ENCODE measurements at places on chromosomes 1 and 21.
A peak's percentile ranks its signal among the peaks of the same experiment; 100 is the strongest.

DNA sequence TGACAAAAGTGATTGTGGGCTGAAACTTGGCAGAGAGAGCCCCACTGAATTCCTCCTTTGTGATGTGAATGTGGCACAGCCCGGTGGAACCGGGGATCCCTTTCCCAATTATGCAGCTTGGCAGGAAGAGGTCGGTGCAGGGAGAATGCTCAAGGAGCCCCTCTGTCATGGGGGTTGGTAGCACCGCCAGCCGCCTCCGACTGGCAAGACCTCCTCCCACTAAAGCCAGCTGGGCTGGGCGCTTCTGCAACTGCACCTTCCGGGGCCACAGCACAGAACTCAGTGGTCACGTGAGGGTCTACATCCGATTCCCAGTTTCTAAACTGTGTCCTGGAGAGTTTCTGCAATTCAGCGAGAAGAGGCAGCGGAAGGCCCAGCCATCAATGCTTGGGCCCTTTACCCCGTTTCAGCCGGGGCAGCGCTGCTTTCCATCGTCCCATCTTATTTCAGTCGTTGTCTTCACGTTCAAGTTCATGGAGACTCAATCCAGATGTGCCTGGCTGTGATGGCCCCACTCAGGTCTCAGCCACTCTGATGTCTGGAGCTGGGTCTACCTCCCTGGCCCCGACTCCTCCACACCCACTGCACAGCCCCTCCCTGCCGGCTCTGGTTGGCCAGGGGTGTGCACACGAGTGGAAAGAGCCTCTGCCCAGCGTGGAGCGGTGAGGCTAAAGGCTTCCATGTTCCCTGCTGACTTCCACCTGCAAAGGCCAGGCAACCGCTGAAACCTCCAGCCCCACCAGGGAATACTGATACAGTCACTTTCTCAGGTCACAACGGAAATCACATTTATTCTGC is 39.8 kb upstream of the FHAD1 start:
- DNase-seq, result no peak

DNA sequence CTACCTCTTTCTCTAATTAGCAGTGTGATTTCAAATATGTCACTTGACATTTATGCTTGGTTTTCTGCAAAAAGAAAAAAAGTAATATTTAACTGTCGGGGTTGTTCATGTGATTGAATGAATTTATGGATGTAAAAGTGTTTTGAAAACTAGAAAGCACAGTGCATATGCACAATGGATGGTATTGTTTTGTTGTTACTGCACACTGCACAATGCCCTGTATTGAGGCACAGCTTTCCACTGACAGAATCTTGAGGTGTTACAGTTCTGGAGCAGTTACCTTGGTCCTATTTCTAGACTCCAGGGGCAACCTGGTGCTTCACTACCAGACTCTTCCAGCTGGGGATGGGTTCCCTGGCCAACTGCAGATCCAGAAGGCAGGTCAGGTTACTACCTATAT is 116.8 kb upstream of the L1TD1 start:
- no peak for DNase-seq

DNA sequence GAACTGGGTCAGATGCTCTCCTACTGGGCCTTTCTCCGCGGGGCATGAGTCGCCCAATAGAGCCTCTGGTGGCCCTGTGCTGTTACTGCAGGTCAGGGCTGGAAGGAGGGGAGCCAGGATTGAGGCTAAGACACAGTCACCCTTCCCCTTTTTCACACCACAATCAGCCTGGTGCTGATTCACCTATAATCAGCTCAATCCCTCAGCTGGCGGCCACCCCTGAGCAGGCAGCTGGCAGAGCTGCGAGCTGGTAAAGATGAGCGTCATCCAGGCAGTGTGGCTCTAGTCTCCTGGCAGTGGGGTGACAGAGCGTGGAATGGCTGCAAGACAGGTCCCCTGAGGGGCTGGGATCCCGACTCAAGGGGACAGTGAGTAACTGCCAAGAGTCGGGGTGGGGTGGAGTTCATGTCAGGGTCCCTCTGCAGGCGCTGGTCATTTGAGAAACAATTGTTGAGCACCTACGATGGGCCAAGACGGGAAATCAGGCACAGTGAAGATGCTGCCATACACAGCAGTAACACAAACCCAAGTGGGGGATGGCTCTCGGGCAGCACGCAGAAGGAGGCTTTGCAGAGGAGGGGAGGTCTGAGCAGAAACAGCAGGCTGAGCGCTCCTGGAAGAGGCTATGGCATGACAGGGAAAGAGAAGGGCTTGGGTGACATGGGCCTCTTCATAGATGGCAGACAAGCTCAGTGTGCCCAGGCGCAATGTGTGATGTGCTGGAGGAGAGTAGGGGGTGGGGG is 21.8 kb downstream of the ATF3 start:
- DNase-seq, result no peak

DNA sequence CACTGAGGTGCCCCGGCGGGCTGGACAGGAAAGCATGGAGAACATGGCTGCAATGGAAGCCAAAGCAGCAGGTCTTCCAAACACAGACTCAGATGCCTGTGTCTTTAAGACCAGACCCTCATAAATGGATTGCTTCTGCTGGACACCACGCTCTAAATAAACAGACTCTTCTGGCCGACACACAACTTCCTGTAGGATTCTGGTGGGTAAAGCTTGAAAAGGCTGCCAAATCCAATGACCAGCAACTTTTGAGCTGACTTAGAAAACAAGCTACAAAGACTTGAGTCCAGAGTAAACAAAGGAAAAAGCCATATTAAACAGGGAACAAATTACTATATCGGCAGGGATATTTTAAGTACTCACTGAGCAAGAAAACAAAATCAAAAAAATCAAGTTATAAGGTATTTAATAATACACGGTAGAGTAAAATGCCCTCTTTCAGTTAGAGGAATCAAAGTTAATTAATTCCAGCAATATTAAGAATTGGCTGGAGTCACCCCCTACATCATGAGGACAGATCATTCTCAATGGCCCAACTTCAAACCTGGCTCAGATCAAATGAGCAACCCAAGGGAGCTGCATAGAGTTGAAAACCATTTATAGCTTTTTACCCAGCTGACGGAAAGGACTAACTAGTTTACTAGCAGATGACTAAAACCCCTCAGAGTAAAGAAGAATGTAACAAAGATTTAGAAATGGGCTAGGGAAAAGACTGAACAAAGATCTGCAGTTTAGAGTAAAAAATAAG is 102.4 kb downstream of the TGFBR3 start:
- no peak for DNase-seq

GRCh38 chr1:215083383-215083961 is 935 bp downstream of the KCNK2 start:
- DNase-seq, result peak; percentile 54

Measured in renal pelvis (tissue), 12 donors.